ENCODE measurements at places on chromosomes 5 and 9. TPM values are rescaled to one million over a fixed set of nuclear protein-coding genes. Genes with fewer than 3 reads are reported as not detected.

- peak; percentile 43 for DNase-seq
These were observed 92.6 kb downstream of the DPYSL3 start for GRCh38 chr5:147417135-147417813.

GRCh38 chr9:113310538-113310937 lies 7.4 kb upstream of the RNF183 start:
- DNase-seq, result peak; percentile 19

- DNase-seq, result no peak
These were observed 152.7 kb upstream of the CYLC2 start for GRCh38 chr9:102842423-102842822.

- no peak for DNase-seq
These were observed 109.2 kb downstream of the PAX5 start for GRCh38 chr9:36924757-36925432.

DNA sequence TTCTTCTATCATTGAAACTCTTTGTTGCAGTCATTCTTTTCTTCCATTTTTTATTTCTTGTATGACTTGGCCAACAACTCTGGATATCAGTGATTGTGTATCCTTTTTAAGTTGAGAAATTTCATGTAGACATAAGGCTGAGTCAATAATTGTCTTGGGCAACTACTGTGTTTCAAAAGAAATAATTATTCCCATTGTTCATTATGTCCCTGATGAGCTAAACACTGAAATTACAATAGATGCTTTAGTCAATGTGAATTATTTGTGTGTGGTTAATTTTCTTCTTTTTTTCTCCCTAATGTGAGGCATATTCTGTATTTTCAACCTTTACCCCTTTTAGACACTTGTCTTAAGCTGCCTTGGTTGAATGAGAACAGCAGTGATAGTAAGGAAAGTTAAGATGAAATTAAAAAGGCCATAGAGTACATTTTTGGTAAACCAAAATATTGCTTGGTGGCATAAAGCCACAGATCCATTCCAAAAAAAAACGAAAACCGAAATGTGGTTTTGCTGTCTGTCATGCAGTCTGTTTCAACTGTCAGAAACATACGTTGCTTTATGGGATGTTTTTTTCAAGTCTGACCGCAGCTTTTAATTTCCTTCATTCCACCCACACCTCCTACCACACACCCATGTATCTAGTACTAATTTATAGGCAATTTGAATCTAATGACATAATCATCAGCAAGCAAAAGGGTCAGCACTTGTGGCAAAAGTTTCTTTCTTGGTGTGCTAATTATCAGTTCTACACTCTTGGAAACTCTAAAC lies 21.1 kb downstream of the TLE4 start:
- no peak for DNase-seq

OTULINL gene
- 3.8 TPM for total RNA-seq

DNA sequence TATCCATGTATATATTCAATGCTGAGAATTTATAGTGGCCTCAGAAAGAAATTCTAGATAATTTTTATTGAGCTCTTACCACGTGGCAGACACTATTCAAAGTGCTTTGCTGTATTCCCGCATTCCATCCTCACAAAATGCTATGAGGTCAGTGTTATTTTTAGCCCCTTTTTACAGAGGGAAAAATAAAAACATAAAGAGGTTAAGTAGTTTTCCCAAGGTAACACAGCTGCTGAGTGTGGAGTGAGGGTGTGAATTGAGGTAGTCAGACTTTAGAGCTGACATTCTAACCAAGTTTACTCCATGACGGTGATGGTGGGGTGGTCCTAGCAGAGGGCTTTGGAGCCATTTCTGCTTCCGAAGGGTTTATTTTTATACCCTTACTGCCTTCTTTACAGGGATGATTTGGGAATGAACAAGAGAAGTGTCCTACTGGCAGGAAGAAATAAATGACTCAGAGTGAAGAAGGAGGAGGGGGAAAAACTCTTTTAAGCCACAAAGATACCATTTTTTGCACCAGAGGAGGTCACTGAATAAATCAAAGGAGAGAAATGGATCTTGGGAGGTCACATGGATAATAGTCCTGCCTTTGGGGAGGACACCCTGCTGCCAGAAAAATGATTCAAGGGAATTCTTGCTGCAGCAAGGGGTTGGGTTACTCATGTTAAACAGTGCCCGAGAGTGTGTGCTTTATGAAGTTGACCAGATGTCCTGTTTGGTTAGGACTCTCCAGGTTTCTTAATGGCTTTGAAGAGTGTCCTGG lies 76.1 kb downstream of the HMHB1 start:
- no peak for DNase-seq

DNA sequence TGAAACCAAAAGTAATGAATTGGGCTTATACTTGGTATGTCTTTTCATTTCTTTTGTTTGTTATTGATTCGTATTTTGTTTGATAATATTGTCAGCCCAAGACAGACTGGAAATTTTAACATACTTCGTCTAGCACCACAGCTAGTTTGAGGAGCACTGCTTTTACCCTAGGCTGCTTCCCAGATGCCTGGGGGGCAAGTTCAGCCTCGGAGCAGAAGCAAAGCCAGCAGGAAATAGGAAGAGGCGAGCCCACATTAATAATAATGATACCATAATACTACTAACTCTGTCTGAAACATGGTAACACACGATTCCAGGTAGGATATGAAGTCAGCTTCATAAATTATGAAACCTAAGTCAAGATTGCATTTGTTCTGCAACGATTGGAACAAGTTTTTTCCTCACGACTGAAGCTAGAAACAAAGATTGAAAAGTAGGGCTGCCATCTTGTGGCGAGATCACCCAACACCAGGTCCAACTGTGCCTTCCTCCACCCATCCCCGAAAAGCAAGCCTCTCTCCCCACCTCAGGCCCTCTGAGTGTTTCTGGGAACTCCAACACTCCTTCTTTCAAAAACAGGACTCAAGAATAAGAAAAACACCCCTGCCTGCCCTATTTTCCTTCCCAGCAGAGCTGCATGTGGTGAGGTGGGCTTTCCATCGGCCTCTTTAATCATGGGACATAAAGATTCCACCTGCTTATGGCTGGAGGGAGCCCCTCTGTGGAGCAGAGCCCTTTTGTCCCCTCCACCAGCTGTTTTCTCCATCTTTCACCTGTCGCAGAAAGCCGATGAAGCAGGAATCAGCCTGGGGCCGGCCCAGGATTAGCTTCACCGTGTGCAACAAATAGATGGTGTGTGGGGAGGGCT lies 236.4 kb downstream of the CAAP1 start:
- no peak for DNase-seq

GRCh38 chr5:80109646-80110478 lies 74.7 kb downstream of the THBS4 start:
- peak; percentile 60 for DNase-seq

GRCh38 chr5:157285310-157286035 lies 19.6 kb downstream of the CYFIP2 start:
- no peak for DNase-seq

- DNase-seq, result peak; percentile 17
These were observed 17.5 kb upstream of the NREP start for GRCh38 chr5:111774525-111774924.

Data from left ventricle myocardium inferior (tissue), 1 donor.